Activated CD4-positive, alpha-beta T cell treated with anti-CD3 and anti-CD28 coated beads, Interleukin-2, amount 10 ng/mL, durations not matched to agents 7 days and 5 days (primary cell): ENCODE measurements at places on chromosomes 1 and 21. TPM values are rescaled to one million over a fixed set of nuclear protein-coding genes. Genes with fewer than 3 reads are reported as not detected.

The SCNM1 gene
- total RNA-seq, result 70.9 TPM

The PIGC gene
- 32.7 TPM for total RNA-seq

The CLDN8 gene
- not detected for total RNA-seq

The CLDN19 gene
- not detected for total RNA-seq

The CYP2J2 gene
- 2.9 TPM for total RNA-seq

The RGS16 gene
- total RNA-seq, result 1.9 TPM

The KCNT2 gene
- total RNA-seq, result not detected

The TIE1 gene
- total RNA-seq, result not detected

The FCRL6 gene
- 0.15 TPM for total RNA-seq

The PIK3R3 gene
- 3.9 TPM for total RNA-seq

The CR1L gene
- not detected for total RNA-seq

The PLA2G4A gene
- not detected for total RNA-seq

The SLC9C2 gene
- total RNA-seq, result not detected

The GBP6 gene
- 0.31 TPM for total RNA-seq

The CACHD1 gene
- total RNA-seq, result 0.47 TPM

The SH2D1B gene
- total RNA-seq, result not detected

The LZIC gene
- 28.0 TPM for total RNA-seq

The NLRP3 gene
- total RNA-seq, result 1.4 TPM

The SPRR1B gene
- not detected for total RNA-seq

The RO60 gene
- 60.2 TPM for total RNA-seq

The S100A3 gene
- not detected for total RNA-seq

The ADAMTSL4 gene
- 0.06 TPM for total RNA-seq

The WDR64 gene
- 0.22 TPM for total RNA-seq

The AVPR1B gene
- not detected for total RNA-seq

The SLC30A10 gene
- not detected for total RNA-seq

The S100A7 gene
- not detected for total RNA-seq

The RNASEL gene
- total RNA-seq, result 7.3 TPM

The REN gene
- total RNA-seq, result not detected

The MRPS15 gene
- 81.9 TPM for total RNA-seq

The PODN gene
- not detected for total RNA-seq

The ANGPTL1 gene
- not detected for total RNA-seq

The PADI3 gene
- total RNA-seq, result not detected

The CNIH3 gene
- total RNA-seq, result 1.7 TPM
